Stimulated activated CD4-positive, alpha-beta T cell treated with anti-CD3 and anti-CD28 coated beads, Interleukin-2, amount 100 ng/mL, for 4 hours (primary cell): ENCODE measurements at places on chromosomes 16 and 17.

DNA sequence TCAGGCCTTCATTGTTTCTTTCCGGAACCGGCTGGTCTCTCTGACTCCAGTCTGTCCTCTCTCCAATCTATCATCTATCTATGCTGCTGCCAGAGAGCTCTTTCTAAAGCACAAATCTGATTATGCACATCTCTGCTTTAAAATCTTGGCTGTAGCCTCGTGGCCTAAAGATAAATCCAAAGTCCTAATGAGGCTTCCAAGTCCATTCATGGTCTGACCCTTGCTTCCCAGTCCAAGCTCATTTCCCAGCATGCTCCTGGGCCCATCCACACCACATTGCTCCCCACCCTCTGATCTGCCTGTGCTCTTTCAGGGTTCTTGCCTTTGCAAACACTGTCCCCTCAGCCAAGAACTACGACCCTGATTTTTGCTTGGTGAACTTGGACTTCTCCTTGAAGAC, 21.5 kb upstream of the PHB1 start:
- DNase-seq: no peak

GRCh38 chr17:14950686-14951085, 314.4 kb downstream of the PMP22 start:
- DNase-seq: no peak

DNA sequence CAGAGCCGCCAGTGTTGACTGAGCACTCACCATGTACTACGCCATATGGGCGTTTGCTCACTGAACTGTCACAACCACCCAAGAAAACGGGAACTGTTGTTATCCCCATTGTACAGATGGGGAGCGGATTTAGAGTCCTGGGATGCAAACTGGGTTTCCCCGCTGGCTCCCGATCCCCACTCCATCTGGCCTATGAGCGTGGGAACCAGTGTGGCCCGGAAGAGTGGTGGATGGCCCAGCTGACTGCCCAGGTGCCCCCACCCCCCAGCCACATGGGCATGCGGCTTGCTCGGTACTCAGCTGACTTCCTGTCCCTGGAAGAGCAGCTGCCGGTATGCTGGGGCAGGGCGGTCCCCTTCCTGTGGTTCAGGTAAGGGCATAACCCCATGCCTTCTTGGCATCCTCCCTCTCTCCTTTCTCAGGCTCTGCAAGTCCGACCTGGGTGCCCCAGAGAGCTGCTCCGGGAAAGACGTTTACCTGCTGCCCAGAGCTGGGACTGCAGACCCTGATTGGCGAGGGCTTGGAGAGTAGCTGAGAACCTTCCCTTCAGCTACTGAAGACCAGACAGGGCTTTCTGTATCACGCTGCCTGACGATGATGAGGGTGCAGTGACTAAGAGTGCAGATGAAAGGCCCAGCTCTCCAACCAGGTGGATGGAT, 16.2 kb downstream of the SOCS3 start:
- peak; percentile 66 for DNase-seq

DNA sequence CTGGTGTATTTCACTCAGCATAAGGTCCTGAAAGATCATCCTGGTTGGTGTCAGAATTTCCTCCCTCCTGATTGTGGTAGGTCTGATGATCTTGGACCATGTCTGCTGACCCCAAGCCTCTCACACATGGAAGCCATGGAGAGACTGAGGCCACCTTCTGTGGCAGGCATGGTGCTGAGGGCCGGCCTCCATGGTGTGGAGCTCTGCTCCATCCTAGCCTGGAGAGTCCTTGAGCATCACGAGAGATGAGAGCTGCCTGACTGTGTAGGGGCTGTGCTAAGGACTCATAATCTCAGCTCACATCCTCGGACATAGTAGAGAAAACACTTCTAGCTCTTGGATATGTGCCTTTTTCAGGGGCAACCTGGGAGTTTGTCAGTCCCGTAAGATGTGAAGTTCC, 40.6 kb downstream of the MPRIP start:
- no peak for DNase-seq

DNA sequence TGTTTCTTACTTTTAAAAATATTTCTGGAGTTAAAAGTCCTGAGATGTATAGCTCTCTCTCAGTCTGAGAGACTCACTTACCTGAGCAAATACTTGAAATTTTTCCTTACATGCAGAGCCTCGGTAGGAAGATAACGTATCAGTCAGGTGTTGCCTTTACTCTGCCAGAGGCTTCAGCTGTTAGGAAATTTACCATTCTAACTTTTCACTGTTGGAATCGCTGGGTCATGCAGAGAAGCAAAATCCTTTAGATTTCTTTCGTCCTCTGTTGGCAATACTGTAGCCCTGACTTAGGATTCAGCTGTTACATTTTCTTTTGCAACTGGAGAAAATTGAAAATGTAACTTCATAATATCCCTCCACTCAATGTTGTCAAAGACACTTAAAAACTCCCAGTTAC, 20.0 kb upstream of the KCNJ16 start:
- DNase-seq: no peak

DNA sequence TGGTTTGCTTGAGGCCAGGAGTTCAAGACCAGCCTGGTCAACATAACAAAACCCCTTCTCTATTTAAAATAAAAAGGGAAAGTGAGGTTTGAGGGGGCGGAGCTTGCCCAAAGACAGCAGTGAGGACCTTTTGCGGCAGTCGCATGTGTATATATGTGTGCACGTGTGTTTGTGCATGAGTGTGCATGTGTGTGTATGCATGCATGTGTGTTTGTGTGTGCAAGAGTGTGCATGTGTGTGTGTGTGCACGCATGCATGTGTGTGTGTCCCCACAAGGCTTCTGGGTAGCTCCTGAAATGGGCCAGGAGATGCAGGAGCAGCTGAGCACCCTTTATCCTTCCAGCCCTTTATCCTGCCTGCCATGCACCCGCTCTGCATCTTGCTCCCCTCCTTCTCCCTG, 9.0 kb downstream of the RHBDL3 start:
- DNase-seq: no peak
